T-helper 22 cell (primary cell): ENCODE measurements at places on chromosomes 5 and 9.

DNA sequence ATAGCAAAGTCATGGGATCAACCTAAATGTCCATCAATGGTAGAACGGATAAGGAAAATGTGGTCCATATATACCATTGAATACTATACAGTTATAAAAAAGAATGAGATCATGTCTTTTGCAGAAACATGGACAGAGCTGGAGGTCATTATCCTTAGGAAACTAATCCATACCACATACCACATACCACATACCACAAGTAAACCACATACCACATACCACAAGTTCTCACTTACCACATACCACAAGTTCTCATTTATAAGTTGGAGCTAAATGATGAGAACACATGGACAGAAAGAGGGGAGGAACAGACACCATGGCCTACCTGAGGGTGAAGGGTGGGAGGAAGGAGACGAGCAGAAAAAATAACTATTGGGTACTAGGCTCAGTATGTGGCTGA, 154.6 kb upstream of the GHR start:
- DNase-seq, result no peak

DNA sequence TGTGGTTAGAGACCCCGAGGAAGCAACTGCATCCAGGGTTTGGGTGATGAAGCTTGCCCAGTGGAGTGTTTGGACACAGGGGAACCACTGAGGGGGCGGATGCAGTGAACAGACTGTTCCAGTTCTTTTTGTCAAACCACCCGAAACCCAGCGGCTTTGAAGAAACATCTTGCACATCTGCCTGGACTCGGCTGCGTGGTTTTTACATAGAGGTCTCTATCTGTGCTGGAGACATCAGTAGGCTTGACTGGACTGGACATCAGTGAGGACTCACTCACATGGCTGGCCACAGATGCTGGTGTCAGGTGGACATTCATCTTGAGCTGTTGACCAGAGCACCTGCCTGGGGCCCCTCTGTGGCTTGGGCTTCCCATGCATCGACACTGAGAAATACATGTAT, 15.3 kb upstream of the SPATA31E1 start:
- DNase-seq, result no peak

DNA sequence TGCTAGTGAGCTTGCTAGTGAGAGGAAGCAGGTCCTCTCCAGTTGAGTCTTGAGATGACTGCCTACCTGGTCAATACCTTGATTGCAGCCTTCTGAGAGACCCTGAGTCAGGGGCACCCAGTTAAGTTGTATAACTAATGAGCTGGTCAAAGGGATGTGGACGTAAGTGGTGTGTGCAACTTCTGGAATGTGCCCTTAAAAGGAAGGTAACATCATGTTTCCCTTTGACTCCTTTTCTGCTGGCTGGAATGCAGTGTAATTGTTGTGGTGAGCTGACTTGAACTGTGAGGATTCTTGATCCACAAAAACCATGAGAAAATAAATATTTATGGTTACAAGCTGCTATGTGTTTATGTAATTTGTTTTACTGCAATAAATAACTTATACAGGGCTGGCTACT, 2.4 kb upstream of the SNX2 start:
- DNase-seq, result no peak

- DNase-seq, result no peak
These were observed 12.8 kb downstream of the FAM81B start for GRCh38 chr5:95403996-95404395.

- DNase-seq, result no peak
These were observed 23.5 kb downstream of the C7 start for GRCh38 chr5:40932766-40933165.

DNA sequence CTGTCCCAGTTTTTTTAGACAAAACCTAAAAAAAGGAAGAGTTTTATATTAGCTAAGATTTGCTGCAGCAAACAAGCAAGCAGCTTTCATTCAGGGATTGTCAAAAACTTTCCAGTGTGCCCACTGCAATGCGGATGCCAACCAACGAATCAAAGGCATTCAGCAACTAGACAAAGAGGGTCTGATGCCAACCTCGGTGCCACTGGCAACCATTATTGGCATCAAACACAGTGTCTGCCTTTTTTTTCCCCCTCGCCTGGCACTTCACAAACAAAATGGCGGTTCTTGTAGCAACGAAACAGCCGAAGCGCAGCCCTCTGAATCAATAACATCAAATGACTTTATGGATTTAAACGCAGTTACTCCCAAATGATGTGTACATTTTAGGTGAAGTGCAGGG, 10.4 kb downstream of the NFIB start:
- DNase-seq, result no peak

DNA sequence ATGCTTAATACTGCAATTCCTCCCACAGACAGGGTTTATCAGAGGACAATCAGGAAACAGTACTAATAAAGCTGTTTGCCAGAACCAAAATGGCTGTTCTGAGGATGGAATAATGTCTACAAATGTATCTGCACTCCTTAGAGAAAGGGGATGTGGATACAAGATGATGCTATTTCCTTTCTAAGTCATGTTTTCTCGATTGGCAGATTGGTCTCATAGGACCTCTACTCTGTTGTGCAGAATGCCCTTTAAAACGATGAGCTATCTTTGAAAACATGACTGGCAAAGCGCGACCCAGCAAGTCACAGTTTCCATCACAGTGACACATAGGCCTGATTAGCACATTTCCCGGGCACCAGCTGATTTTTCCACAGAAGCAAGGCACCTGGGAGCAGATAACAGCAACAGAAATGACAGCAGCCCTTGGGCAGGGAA, 54.0 kb downstream of the AOPEP start:
- DNase-seq, result no peak

- no peak for DNase-seq
These were observed 20.7 kb upstream of the PANK3 start for GRCh38 chr5:168599826-168600225.

GRCh38 chr5:178931846-178932760, 8.9 kb upstream of the ZNF454 start:
- DNase-seq, result no peak

GRCh38 chr9:112188884-112189283, 13.8 kb upstream of the SUSD1 start:
- no peak for DNase-seq

- no peak for DNase-seq
These were observed 101.1 kb downstream of the RGS3 start for GRCh38 chr9:113564498-113565237.

GRCh38 chr9:1049641-1050040, 516 bp upstream of the DMRT2 start:
- DNase-seq, result no peak
